Cerebellar cortex (tissue), 1 donor: ENCODE measurements at places on chromosomes 13 and 19.
A peak's percentile ranks its signal among the peaks of the same experiment; 100 is the strongest.

- DNase-seq = no peak
These were observed 284.0 kb downstream of the OXGR1 start for GRCh38 chr13:96710166-96710862.

DNA sequence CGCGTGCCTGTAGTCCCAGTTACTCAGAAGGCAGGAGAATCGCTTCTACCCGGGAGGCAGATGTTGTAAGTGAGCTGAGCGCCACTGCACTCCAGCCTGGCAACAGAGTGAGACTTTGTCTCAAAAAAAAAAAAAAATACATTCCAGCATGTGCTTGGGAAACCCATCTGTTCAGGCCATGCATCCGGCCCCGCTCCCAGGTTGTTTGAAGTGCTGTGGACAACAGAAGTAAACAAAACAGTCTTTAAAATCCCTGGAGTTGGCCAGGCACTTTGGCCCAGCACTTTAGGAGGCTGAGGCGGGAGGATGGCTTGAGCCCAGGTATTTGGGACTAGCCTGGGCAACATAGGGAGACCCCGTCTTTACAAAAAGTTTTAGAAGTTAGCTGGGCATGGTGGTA is 3.2 kb upstream of the PTPRS start:
- no peak for DNase-seq

- DNase-seq = no peak
These were observed 21.4 kb upstream of the PSG9 start for GRCh38 chr19:43290568-43291359.

- no peak for DNase-seq
These were observed 4.4 kb upstream of the TBXA2R start for GRCh38 chr19:3610745-3611717.

- DNase-seq = peak; percentile 14
These were observed 371.9 kb downstream of the KCNRG start for GRCh38 chr13:50387051-50387581.

DNA sequence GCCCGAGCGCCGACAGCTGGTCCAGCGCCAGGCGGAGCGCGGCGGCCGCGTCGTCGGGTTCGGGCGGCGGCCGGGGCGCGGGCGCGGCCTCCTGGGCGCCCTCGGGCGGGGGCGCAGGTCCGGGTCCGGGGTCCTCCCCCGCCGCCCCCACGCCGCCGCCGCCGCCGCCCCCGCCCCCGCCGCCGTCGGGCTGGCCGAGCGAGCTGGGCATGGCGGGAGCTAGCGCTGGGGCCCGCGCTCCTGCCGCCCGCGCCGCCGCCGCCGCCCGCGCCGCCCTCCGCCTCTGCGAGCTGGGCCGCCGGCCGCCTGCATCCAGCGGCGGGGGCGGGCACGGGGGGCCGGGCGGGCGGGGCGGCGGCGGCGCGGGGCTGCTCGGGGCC is 287 bp downstream of the MEX3D start:
- DNase-seq = no peak

DNA sequence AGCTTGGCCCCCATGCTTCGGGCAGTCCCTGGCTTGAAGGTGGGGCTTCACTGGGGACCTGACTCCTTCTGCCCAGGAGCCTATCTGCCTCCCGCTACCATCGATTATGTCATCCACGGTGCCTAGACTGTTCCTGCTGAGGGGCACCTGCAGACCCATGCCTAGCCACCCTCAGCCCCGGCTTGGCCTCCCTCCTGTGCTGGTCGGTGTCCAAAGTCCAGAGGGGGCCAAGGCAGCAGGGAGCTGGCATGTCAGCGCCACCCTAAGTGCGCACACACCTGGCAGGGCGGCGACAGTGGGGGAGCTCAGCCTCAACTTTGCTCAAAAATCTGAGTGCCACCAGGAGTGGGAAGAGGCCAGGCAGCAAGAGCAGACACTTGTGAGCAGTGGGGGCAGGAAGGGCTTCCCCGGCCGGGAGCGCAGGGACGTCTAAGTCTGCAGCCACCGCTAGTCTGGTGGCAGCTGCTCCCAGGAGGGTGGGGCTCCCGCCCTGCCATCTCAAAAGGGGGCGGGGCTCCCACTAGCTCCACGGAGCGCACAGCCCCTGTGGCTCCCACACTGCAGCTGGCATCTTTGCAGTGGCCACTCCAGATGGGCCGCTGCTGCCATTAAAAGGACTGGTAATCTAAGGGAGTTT is 13.5 kb upstream of the URAD start:
- DNase-seq = no peak

GRCh38 chr19:33459222-33460090 is 62.1 kb downstream of the PEPD start:
- no peak for DNase-seq

DNA sequence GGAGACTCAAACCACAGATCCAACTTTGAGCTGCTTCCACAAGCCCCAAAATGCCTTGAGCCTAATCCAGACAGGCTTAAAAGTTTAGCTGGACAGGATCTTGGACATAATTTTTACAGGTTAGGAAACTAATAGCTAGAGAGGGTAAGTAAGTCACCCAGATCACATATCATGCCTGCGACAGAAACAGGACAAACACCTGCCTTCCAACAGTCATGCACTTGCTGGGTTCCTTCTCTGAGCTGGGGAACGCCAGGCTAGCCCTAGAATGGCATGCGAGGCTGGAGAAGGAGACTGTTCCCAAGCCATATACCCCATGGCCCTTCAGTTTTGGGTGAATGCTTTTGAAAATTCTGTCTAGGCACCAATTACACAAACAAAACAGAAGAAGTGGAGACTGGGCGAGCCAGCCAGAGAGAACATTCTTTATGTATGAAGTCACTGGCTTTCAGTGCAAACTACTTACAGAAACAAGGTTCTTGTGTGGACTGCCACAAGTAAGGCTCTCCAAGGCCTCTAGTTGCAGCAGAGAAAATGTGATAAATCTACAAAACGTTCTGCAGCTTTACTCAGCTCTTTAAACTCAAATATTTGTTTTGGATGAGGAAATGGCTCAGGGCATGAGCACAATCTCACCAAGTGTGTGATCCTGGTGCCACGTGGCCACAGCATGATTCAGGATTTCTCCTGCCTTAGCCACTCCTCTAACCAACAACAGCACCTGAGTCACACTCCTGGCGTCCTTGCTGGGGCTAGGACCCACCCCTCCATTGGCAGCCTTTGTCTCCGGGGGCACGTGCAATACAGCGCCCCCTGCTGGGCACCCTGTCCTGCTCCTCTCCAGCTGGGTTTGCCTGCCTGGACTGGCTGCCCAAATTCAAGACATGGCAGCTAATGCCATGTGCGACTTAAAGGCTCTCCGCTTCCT is 73.4 kb upstream of the UBL3 start:
- peak; percentile 30 for DNase-seq

GRCh38 chr13:109698779-109699178 is 87.6 kb downstream of the IRS2 start:
- no peak for DNase-seq

GRCh38 chr19:517721-518597 is 10.7 kb downstream of the TPGS1 start:
- no peak for DNase-seq

- no peak for DNase-seq
These were observed 1827.0 kb upstream of the MIR17HG start for GRCh38 chr13:89520468-89520867.

DNA sequence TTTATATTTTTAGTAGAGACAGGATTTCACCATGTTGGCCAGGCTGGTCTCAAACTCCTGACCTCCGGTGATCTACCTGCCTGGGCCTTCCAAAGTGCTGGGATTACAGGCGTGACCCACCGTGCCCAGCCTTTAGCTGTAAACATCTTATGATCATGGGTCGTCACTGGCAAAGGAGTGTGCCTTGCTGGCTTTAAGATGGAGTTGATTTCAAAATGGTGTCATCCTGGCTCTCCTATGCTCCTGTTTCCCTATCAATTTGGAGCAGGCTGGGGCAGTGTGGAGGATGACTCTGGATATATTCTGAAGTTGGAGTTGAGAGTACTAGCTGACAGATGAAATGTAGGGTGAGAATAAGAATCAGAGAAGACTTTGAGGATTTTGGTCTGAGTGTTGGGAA is 18.4 kb upstream of the ATP8A2 start:
- no peak for DNase-seq

GRCh38 chr13:20044086-20044485 is 85.6 kb downstream of the ZMYM2 start:
- no peak for DNase-seq

DNA sequence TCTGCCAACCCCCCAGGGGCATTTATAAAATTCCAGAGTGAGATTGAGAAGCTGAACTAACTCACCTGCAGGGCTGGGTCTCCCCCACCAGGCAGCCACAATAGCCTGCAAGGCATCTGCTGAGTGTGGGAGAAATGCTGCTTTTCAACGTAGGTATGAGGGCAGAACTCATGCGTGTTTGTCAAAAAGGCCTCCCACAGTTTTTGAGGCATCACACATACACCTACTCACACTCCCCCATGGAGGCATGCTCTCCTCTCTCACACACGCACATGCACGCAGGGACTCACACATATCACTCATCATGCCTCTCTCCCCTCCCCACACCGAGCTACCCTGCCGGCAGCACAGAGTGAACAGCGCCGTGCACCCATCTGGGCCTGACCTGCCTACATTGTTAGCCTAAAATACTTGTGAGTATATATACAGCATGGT is 390.5 kb downstream of the FGF9 start:
- DNase-seq = no peak

- DNase-seq = no peak
These were observed 194.7 kb downstream of the ABCC4 start for GRCh38 chr13:95106562-95106961.

DNA sequence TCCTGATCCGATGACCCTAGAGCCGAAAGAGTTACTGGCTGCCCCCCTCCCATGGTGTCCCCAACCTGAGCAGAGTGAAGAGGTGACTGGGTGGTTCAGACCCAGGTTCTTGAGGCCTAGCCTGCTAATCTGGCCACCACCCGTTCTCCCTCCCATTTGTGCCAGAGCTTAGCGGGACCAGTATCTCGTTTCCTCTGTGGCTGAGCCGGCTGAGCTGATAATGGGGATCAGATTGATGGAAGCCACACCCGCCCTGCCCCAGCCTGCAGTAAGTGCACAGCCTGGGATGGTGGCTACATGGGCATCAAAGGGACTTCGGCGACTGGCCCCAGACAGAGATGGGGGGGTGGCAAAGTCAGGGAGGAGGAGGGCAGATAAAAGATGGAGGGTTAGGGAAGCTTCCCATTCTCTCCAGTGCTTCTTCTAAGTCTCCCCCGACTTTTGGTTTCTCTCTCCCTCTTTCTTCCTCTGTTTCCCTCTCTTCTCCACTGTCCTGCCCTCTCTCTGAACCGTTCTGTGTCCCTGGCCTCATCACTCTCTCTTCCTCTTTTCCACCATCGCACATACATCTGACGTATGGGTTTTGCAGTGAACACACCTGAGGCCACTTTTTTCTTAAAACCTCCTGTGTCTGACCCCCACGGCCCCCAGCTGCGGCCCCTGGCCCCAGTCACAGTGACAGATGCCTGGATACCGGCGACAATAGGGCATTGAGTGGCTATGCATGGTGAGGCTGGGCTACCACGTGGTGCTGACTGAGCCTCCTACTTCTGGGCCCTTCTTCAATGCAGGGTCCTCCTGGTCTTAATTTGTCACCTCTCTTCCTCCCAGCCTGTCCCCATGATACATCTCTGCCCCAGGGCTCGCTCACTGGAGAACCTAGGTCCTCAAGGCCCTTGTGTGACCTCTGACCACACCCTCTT is 2.4 kb downstream of the ELAVL3 start:
- no peak for DNase-seq

- DNase-seq = peak; percentile 54
These were observed 10.4 kb downstream of the SPINT2 start for GRCh38 chr19:38274739-38275138.

DNA sequence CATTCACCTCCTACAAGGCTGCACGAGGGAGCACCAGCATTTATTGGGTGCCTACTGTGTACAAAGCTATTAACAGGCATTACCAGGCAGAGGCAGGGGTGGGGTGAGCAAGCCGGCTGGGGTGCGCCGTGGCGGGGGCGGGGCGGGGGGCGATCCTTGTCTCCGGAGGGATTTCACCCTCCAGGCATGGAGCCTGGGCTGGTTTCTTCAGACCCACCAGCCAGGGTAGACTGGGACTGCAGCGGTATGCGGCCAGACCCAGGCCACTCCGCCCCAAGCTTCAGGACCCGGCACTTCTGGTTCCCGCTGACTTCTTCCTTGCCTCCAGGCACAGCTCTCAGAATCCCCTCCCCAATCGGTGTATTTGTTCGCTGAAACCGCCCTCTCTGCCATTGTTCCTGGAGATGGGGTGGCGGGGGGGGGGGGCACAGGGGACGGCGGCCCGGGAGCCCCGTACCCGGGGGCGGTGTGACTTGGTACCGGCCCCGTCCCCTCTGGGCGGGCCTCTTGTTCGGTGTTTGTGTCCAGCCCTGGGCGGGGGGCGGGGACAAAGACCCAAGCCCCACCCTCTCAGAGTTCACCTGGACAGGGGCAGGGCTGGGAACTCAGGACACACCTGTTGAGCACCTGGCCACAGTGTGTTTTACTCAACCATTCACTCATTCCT is 14.4 kb downstream of the TJP3 start:
- DNase-seq = no peak

DNA sequence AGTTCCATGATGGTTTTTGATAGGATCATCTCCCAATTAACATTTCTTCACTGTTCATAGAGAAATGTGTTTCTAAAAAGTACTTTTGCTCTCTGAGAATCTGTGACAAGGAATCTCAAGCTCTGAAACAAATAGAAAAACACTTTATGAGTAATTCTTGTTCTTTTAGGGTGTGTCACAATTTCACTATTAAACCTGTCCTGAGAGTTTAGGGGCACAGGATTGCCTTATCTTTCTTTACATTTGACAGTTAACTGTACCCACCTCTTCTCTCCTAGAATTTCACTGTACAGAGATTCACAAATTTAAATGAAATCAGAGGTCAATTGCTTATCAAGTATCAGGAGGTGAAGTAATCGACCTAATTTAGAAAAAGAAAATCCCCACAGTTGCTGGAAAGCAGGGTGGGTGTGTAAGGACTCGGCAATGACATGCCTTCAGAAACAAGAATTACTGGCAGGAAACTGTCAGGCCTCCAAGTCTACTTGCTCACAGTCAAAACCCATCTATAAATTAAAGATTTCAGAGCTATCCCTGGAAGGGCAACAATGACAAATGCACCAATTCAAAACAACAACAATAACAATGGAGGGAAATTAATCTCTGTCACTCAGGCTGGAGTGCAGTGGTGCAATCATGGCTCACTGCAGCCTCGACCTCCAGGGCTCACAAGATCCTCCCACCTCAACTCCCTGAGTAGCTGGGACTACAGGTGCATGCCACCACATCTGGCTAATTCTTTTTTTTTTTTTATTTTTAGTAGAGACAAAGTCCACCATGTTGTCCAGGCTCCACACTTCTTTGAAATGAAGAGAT is 250.2 kb downstream of the ABCC4 start:
- DNase-seq = no peak

- peak; percentile 28 for DNase-seq
These were observed 3.2 kb upstream of the SIX5 start for GRCh38 chr19:45772130-45772840.

DNA sequence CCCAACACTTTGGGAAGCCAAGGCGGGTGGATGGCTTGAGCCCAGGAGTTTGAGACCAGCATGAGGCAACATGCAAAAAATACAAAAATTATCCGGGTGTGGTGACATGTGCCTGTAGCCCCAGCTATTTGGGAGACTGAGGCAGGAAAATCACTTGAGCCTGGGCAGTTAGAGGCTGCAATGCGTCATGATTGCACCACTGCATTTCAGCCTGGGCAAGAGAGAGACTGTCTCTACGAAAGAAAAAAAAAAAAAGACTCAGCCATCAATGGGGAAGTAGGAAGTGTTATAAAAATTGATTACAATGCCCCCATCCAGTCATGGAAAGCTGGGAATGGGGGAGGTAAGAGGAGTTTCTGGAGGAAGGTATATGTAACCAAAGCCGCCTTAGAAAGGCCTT is 5.4 kb downstream of the TYK2 start:
- no peak for DNase-seq

- DNase-seq = peak; percentile 91
These were observed 2.5 kb downstream of the ITM2B start for GRCh38 chr13:48235341-48236135.
